Activated naive CD8-positive, alpha-beta T cell treated with anti-CD3 and anti-CD28 coated beads, Interleukin-2, amount 50 U/mL, for 24 hours (primary cell): ENCODE measurements at places on chromosomes 1 and 21.

DNA sequence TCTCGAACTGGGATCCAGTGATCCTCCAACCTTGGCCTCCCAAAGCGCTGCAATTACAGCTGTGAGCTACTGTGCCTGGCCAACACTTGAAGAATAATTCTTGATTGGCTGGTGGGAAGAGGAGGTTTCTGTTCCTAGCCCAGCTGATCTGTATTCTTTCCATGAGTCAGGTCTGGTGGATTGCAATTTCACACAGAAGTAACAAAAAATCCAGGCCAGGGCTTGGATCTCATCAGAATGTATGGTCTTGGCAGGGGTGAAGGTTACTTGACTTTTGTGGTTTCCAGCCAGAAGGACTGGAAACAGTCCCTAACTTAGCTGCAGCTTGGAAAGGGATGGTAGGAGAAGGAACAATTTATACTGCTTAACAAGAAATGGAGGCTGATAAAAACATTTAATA is 5.1 kb upstream of the HP1BP3 start:
- no peak overlapping the region for H3K27ac ChIP-seq
- no peaks in the 10 kb centered on the region for H3K27me3 ChIP-seq
- no peak for DNase-seq
- H3K4me3 ChIP-seq: no peak overlapping the region
- no peaks in the 10 kb centered on the region for H3K36me3 ChIP-seq

GRCh38 chr1:236565530-236565929 is 38.8 kb downstream of the HEATR1 start:
- DNase-seq: no peak
- H3K4me3 ChIP-seq: no peak overlapping the region
- H3K27ac ChIP-seq: no peak overlapping the region
- no peaks in the 10 kb centered on the region for H3K4me1 ChIP-seq
- H3K27me3 ChIP-seq: no peaks in the 10 kb centered on the region
- peaks cover 75% of the 10 kb centered on the region for H3K36me3 ChIP-seq

DNA sequence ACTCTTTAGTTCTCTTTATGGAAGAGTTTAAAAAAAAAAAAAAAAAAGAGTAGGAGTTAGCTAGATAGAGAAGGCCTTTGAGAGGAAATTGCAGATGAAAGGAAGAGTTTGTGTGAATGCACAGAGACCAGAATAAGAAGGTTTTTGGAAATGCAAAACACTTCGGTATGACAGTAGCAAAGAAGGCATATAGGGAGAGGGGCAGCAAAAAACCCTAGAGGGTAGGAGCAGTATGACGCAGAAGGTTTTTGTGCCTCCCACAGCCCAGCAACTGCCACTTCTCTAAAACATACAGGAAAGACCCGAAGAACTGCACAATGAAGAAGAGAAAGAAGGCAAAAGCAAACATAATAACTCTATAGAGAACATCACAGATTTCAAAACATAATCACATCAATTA is 84.3 kb downstream of the WDR64 start:
- H3K4me1 ChIP-seq: peaks cover 4% of the 10 kb centered on the region
- H3K4me3 ChIP-seq: no peak overlapping the region
- H3K27me3 ChIP-seq: peaks cover under 1% of the 10 kb centered on the region

DNA sequence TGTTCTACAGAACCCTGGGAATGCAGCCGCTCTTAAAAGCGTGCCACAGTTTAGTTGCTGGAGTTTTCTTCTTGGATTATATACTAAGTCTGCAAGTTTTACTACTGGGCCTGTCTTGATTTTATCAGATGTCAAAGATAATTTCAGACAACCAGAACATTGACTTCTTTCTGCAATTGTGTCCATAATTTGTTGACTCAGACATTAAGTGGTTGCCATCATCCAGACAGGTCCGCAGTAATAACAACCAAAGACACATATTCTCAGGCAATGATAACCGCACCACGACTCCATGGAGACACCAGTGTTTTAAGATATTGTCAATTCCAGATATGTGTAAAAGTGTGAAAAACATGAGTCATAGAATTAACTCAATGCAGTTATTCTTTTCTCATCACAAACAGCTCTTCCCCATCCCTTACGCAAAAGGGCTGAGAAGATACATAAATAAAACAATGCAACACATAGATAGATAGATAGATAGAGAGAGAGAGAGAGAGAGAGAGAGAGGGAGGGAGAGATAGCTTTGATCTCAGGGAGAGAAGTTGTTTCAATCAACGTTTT is 90.4 kb upstream of the FMN2 start:
- DNase-seq: no peak
- peaks cover 32% of the 10 kb centered on the region for H3K27me3 ChIP-seq
- no peak overlapping the region for H3K27ac ChIP-seq
- no peaks in the 10 kb centered on the region for H3K36me3 ChIP-seq
- no peak overlapping the region for H3K4me3 ChIP-seq
- peaks cover 6% of the 10 kb centered on the region for H3K4me1 ChIP-seq

DNA sequence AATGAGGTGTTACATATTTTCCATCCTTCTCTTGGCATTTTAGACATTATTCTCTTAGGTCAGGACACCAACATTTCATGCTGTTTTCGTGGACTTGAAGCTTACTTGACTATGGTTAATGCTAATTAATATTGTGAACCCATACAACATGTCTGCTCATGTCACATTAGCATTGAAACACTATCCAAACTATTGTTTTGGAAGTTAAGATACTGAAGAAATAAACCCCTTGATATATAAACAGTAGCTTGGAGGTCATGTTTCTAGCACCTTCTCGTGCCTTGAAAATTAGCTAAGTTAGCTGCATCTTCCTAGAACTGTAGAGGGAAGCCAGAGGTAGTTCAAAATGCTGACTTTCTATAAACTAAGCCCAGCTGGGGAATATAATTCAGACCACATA is 288.8 kb downstream of the LTN1 start:
- no peak overlapping the region for H3K4me3 ChIP-seq
- H3K36me3 ChIP-seq: peaks cover 2% of the 10 kb centered on the region
- H3K27me3 ChIP-seq: no peaks in the 10 kb centered on the region
- H3K27ac ChIP-seq: no peak overlapping the region
- H3K4me1 ChIP-seq: no peaks in the 10 kb centered on the region
- DNase-seq: no peak

DNA sequence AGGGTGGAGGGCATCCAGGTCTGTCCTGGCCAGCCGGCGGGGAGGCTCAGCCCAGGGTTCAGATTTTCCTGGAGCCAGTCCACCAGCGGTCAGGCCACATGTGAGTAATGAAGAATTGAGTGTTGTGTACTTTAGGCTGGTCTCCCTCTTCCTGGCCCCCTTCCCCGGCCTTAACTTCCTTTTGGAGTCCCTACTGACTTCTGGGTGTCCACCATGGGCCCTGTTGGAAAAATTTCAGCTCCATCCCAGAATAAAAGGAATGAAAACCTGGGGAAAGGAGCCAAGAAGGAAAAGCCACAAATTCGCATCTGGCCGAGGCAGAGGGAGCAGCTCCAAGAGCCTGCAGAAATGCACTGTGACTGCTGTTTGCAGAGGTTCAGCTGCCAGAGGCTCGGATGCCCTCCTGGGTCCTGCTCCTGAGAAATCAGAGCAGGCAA is 35.5 kb upstream of the HHAT start:
- no peak overlapping the region for H3K4me3 ChIP-seq
- no peak overlapping the region for H3K27ac ChIP-seq
- peaks cover 5% of the 10 kb centered on the region for H3K4me1 ChIP-seq
- H3K36me3 ChIP-seq: no peaks in the 10 kb centered on the region
- H3K27me3 ChIP-seq: peaks cover 42% of the 10 kb centered on the region

GRCh38 chr1:198480876-198481275 is 59.6 kb downstream of the ATP6V1G3 start:
- H3K27me3 ChIP-seq: no peaks in the 10 kb centered on the region
- no peak for DNase-seq
- no peaks in the 10 kb centered on the region for H3K4me1 ChIP-seq
- no peak overlapping the region for H3K4me3 ChIP-seq

DNA sequence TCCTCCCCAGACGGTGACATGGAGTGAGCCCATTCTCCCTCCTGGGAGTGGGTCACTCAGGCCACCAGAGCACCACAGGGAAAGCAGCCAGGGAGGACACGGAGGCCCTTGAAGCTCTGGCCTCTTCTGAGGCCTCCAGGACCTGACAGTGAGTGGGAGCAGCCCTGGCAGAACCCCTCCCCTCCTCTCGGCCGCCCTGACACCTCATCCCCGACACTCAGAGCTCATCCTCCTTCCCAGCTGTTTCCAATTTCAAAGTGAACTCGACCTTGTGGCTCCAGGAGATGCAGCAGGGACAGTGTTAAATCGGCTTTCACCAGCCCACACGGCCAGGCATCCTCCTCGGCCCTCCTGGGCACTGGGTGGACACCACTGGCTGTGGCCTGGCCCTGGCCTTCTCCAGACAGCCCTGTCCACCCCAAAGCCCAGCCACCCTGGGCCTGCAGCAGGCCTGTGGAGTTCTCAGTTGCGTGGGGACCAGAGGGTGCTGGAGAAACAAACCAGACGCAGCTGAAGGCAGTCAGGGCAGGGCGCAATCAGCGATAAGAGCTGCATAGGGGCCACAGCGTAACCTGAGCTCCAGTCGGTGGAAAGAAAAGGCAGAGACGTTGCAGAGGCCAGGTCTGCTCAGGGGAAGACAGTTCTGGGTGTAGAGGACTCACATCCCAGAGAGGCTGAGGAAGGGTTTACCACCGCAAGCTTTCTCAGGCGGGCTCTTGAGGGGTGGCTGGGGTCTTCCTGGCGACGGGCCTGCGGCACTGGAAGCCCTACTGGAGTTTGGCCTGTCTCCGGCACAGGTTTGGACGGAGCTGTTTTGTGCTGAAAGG is 27.1 kb downstream of the FTCD start:
- no peak for DNase-seq
- H3K4me1 ChIP-seq: no peaks in the 10 kb centered on the region
- H3K27ac ChIP-seq: no peak overlapping the region
- no peaks in the 10 kb centered on the region for H3K27me3 ChIP-seq
- H3K36me3 ChIP-seq: no peaks in the 10 kb centered on the region

GRCh38 chr1:25246600-25247023 is 642 bp downstream of the RSRP1 start:
- DNase-seq: peak; percentile 45
- peaks cover 56% of the 10 kb centered on the region for H3K4me1 ChIP-seq
- peaks cover 3% of the 10 kb centered on the region for H3K27me3 ChIP-seq
- H3K4me3 ChIP-seq: peak overlapping the region; percentile 94
